ENCODE measurements at places on chromosomes 1 and 21.
A peak's percentile ranks its signal among the peaks of the same experiment; 100 is the strongest.

GRCh38 chr1:19888112-19888511 lies 5.9 kb downstream of the OTUD3 start:
- H3K27me3 ChIP-seq, result no peaks in the 10 kb centered on the region
- peaks cover 16% of the 10 kb centered on the region for H3K36me3 ChIP-seq
- no peak overlapping the region for H3K27ac ChIP-seq
- H3K4me1 ChIP-seq, result peaks cover 8% of the 10 kb centered on the region
- DNase-seq, result no peak

GRCh38 chr21:16069178-16070112 lies 339.7 kb downstream of the USP25 start:
- H3K27me3 ChIP-seq, result no peaks in the 10 kb centered on the region
- no peak for DNase-seq
- no peak overlapping the region for H3K4me3 ChIP-seq
- H3K27ac ChIP-seq, result no peak overlapping the region
- H3K36me3 ChIP-seq, result no peaks in the 10 kb centered on the region

DNA sequence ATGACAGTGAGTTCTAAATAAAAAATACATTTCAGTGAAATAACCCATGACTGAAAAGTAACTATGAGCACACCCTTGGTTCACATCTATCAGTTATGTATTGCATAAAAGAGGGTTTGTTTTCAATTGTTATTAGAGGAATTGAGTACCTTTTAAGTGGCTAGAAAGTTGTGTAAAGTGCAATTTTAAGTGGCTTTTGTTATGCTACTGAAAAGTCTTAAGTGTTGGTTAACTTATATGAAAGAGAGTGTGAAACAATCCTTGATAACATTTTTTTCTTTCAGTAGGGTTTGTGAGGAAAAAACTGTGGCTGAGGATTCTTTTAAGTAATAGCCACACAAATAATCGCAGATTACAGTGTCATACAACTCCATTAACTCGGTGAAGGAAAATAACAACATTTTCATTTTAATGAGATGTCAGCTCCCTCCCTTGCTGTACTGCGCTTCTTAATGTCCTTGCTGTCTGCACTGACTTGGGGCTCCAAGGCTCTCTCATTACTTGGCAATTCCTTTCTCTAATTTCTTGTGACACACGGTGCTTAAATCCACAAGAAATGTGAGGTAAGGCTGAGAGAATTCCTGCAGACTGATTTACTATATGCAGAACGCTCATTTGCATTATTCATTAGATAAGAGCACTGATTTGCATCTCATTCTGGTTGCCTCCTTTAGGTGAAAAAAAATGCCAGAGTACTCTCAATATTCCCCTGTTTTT lies 40.6 kb downstream of the NTNG1 start:
- H3K4me1 ChIP-seq, result no peaks in the 10 kb centered on the region
- no peak for DNase-seq
- H3K36me3 ChIP-seq, result no peaks in the 10 kb centered on the region
- no peak overlapping the region for H3K4me3 ChIP-seq

DNA sequence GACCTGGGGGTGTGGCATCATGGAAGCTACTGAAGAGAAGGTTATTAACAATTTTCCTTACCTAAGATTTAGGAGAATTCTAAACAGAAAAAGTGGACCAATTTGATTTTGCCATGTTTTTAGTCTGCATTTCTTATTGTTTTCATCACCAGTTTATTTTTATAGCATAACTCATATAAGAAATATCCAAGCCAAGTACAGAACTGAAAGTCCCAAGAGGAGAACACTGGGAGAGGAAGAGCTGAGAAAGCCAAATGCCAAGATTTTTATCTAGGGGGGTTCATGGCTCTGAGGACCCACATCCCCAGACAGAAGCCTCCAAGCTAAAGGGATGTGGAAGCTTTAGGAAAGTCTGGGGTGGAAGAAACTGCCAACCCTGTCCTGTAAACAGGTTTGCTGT lies 109.4 kb upstream of the DUSP10 start:
- H3K27me3 ChIP-seq, result no peaks in the 10 kb centered on the region
- no peak for DNase-seq
- no peak overlapping the region for H3K4me3 ChIP-seq
- no peaks in the 10 kb centered on the region for H3K36me3 ChIP-seq
- no peaks in the 10 kb centered on the region for H3K4me1 ChIP-seq

DNA sequence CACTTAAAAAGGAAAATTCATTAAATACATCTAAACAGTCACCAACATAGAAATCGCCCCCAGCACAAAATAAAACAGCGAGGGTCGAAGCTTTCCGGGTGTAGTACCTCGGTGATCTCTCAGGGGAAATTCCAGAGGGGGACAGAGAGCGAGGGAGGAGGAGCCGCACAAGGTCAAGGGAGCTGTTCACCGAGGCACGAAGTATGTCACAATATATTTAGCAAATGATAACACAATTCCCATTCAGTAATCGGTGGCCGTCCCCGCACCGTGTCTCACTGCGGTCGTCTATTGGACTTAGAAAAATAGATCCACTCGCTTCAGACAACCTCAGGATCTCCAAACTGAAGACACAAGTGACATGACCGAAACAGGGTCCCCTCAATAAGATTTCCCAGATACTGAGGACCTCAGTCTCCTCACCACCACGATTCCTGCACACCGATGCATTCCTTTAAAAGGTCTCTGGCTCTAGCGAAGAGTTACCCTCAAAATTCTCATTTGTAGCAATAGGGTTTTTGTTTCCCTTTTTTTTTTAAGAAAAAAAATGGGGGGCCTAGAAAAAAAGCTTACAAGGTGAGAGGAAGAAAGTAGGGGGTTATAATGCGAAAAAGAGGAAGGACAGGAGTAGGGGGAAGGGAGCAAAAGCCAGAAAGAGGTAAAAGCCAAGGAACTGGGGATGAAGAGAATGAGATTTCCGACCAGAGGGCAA lies 1.1 kb downstream of the LPGAT1 start:
- no peaks in the 10 kb centered on the region for H3K27me3 ChIP-seq
- H3K36me3 ChIP-seq, result no peaks in the 10 kb centered on the region
- peak overlapping the region; percentile 82 for H3K27ac ChIP-seq
- peak; percentile 81 for DNase-seq
- H3K4me3 ChIP-seq, result peak overlapping the region; percentile 79

- no peaks in the 10 kb centered on the region for H3K27me3 ChIP-seq
- peaks cover 93% of the 10 kb centered on the region for H3K36me3 ChIP-seq
- no peaks in the 10 kb centered on the region for H3K4me1 ChIP-seq
- peak; percentile 42 for DNase-seq
- no peak overlapping the region for H3K27ac ChIP-seq
- no peak overlapping the region for H3K4me3 ChIP-seq
Measured at GRCh38 chr1:15937706-15938168, 38.2 kb downstream of the ZBTB17 start.

GRCh38 chr1:236377832-236378535 lies 16.1 kb upstream of the EDARADD start:
- no peaks in the 10 kb centered on the region for H3K4me1 ChIP-seq
- H3K27me3 ChIP-seq, result no peaks in the 10 kb centered on the region
- no peaks in the 10 kb centered on the region for H3K36me3 ChIP-seq
- DNase-seq, result no peak

- no peak overlapping the region for H3K4me3 ChIP-seq
- no peak for DNase-seq
- H3K27me3 ChIP-seq, result no peaks in the 10 kb centered on the region
- H3K4me1 ChIP-seq, result no peaks in the 10 kb centered on the region
- no peaks in the 10 kb centered on the region for H3K36me3 ChIP-seq
Measured at GRCh38 chr1:81155131-81155530, 645.6 kb upstream of the ADGRL2 start.

DNA sequence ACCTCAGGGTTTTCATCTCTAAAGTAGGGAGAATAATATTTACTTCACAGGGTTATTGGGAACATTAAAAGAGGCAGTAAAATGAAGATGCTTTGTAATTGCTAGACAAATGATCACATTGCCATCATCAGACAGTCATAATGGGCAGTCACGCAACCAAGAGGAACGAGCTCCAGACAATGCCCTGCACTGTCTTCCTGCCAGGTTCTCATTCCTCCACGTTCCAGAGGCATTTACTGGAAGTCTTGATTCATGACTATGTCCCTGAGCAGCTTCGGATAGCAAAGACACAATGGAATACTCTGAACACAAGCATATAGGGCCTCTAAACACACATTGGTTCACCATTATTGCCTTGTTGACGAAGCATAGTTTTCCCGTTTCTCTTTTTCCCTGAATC lies 389.7 kb downstream of the NTNG1 start:
- no peak overlapping the region for H3K4me3 ChIP-seq
- H3K27me3 ChIP-seq, result no peaks in the 10 kb centered on the region
- H3K4me1 ChIP-seq, result no peaks in the 10 kb centered on the region

DNA sequence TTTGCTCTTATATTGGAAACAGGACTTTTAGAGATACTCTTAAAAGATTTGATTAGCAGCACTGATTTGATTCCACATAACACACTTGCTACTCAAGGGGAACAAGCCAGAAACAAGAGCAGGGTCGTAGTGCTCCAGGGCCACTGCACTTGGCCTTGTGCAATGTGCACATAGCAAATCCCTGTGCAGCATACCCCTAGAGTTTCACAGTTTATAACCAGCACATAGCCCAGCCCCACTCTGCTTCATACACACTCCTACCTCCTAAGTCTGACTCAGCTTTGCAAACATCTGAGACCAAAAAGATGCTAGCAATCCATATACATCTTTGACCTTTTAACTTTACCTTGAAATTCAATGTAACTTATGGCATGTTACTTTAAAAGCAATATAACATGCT lies 157.6 kb downstream of the VAV3 start:
- peaks cover 2% of the 10 kb centered on the region for H3K36me3 ChIP-seq
- H3K4me3 ChIP-seq, result no peak overlapping the region
- peaks cover 30% of the 10 kb centered on the region for H3K4me1 ChIP-seq
- no peak overlapping the region for H3K27ac ChIP-seq
- H3K27me3 ChIP-seq, result no peaks in the 10 kb centered on the region

DNA sequence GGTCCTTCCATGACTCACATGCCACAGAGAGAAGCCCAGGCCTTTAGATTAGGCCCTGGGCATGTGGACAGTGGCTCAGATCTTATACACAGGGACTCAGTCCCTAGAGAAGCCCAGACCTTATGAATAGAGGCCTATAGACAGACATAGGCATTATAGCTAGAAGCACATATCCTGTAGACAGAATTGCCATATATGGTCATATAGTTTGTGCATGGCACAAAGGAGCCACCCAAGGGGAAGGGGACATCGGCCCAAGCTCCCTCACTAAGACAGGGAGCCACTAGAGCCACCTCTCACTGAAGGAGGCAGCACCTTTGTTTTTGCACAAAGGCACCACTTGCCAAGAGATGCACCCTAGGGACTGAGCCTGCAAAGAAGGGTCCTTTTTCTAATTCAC lies 2.3 kb upstream of the EFNA3 start:
- H3K4me3 ChIP-seq, result no peak overlapping the region
- H3K4me1 ChIP-seq, result peaks cover 61% of the 10 kb centered on the region
- peaks cover 10% of the 10 kb centered on the region for H3K27me3 ChIP-seq
- no peaks in the 10 kb centered on the region for H3K36me3 ChIP-seq
- no peak for DNase-seq
- H3K27ac ChIP-seq, result no peak overlapping the region

DNA sequence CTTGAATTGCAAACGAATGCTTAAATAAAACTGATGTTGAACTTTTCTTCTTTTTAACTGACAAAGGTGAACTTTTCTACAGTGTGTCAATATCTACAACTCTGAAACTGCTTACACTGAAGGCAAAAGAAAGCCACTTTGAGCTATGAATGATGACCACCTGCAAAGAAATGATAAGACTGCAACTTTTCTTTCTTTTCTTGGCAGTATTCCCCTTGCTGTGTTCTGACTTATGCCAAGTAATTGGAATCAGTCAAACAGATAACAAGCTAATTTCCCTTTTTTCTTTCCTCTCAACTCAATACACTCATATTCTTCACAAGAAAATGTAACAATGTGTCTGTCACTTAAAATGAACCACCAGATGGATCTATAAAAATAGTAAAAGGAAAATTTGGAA lies 588.1 kb upstream of the BRINP3 start:
- no peaks in the 10 kb centered on the region for H3K36me3 ChIP-seq
- H3K4me1 ChIP-seq, result no peaks in the 10 kb centered on the region
- H3K27me3 ChIP-seq, result no peaks in the 10 kb centered on the region
- peak; percentile 69 for DNase-seq
- H3K4me3 ChIP-seq, result no peak overlapping the region
- H3K27ac ChIP-seq, result no peak overlapping the region

DNA sequence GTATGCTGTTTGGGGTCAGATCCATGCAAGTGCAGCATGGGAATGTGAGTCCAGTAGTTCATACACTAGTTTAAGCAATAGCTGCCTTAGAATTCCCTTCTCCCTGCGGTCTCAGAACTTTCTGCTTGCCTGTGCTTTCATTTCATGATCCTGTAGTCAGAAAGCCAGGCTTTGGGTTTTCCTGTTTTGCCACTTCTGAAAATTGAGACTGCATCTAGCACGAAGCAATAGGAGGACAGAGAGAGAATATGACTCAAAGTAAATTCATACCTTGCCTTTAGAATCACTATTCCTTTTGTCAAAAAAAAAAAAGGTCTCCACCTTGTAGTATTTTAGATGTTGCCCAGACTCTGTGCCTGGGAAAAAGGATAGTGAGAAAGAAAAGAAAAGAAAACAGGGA lies 161.2 kb upstream of the SNX7 start:
- DNase-seq, result no peak
- H3K27ac ChIP-seq, result no peak overlapping the region
- H3K36me3 ChIP-seq, result no peaks in the 10 kb centered on the region
- H3K4me3 ChIP-seq, result no peak overlapping the region

GRCh38 chr1:246111570-246111969 lies 395.5 kb downstream of the SMYD3 start:
- no peaks in the 10 kb centered on the region for H3K27me3 ChIP-seq
- no peak overlapping the region for H3K4me3 ChIP-seq
- no peaks in the 10 kb centered on the region for H3K36me3 ChIP-seq
- no peak overlapping the region for H3K27ac ChIP-seq

GRCh38 chr1:230797942-230798365 lies 50.8 kb downstream of the CAPN9 start:
- DNase-seq, result peak; percentile 32
- no peak overlapping the region for H3K4me3 ChIP-seq
- H3K36me3 ChIP-seq, result no peaks in the 10 kb centered on the region
- no peaks in the 10 kb centered on the region for H3K4me1 ChIP-seq
- H3K27ac ChIP-seq, result no peak overlapping the region
- H3K27me3 ChIP-seq, result no peaks in the 10 kb centered on the region

DNA sequence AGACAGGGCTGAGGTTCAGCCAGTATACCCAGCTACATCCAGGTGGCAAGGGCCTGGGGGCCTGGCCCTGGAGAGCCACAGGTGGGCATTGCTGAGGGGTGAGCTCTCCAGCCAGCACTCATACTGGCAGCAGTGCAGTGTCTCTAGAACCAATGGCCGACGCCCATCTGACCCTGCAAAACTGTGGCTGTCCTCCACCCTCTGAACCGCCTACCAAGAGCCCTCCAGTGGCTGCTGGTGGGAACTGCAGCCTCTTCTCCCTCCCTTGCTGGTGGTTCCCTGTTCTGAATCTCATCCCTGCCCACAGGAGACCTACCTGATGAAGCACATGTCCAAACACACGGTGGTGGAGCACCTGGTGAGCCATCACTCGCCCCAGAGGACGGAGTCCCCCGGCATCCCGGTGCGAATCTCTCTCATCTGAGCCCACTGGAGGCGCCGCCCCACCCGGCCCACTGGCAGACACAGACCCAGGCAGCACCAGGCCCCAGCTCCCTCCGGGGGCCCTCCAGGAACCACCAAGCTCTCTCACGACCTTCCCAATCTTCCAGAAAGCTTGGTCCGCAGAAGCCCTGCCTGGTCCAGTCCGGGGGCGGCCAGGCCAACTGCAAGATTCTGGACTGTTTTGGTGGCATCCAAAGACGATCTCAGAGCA lies 22.1 kb downstream of the A3GALT2 start:
- no peak overlapping the region for H3K4me3 ChIP-seq
- H3K4me1 ChIP-seq, result peaks cover 26% of the 10 kb centered on the region
- no peaks in the 10 kb centered on the region for H3K27me3 ChIP-seq
- no peak overlapping the region for H3K27ac ChIP-seq
